ENCODE measurements at places on chromosomes 2 and 18. TPM values are rescaled to one million over a fixed set of nuclear protein-coding genes. Genes with fewer than 3 reads are reported as not detected.
A peak's percentile ranks its signal among the peaks of the same experiment; 100 is the strongest.

DNA sequence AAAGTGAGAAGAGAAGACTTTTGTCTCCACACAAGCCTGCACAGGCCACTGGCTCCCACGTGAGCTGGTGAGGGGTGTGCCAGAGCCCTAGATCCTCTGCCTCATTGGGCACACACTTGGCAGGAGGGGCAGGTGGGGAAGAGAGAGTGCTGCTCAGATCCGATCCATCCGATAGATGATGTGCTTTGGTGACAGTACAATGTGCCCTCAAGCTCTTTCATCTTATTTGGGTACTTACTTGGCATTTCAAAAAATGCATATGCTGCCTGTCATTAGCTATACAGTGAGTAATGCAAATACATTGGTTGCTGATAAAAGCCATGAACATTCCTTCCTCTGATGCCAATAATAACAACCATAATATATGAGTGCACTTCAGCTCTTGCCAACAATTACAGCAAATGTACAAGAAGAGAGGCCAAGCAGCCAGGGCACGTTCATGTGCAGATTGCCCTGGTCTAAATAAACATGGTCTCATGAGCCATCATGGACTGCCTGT lies 255.3 kb downstream of the VAPA start:
- peak; percentile 2 for DNase-seq

DNA sequence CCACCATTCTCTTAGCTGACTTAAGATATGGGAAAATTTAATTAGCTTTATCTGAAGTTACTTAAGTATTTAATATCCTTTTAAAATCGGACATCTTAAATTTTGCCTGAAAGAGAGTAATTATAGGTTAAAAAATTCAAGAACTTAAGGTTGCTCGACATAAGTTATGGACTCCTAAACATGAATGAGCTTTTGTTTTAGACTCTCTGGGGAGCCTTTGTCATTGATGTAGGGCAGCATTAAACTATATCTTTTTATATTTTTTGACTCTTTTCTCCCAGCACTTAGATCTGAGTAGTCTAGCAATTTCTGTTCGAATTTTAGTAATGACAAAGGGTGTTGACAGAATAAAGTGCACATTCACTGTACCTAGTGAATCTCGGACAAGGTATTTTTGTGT lies 4.7 kb downstream of the PHLPP1 start:
- no peak for DNase-seq

DNA sequence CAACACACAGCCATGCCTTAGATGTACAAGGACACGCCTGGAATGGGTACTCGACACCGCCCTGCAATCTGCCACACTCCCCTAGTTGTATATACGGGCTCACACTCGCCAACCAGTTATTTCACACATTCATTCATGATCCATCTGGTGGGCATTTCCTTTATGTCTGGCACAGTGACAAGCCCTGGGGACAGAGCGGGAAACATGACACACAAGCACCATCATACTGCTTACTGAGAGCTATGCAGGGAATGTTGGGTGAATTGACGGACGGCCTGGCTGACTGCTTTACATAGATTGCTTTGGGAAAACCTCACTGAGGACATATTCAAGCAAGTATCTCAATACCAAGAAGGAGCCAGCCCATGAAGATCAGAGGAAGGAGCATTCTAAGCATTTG lies 448.0 kb upstream of the SPRED2 start:
- no peak for DNase-seq

- peak; percentile 26 for DNase-seq
Measured at GRCh38 chr2:235618039-235618438, 124.2 kb downstream of the AGAP1 start.

DNA sequence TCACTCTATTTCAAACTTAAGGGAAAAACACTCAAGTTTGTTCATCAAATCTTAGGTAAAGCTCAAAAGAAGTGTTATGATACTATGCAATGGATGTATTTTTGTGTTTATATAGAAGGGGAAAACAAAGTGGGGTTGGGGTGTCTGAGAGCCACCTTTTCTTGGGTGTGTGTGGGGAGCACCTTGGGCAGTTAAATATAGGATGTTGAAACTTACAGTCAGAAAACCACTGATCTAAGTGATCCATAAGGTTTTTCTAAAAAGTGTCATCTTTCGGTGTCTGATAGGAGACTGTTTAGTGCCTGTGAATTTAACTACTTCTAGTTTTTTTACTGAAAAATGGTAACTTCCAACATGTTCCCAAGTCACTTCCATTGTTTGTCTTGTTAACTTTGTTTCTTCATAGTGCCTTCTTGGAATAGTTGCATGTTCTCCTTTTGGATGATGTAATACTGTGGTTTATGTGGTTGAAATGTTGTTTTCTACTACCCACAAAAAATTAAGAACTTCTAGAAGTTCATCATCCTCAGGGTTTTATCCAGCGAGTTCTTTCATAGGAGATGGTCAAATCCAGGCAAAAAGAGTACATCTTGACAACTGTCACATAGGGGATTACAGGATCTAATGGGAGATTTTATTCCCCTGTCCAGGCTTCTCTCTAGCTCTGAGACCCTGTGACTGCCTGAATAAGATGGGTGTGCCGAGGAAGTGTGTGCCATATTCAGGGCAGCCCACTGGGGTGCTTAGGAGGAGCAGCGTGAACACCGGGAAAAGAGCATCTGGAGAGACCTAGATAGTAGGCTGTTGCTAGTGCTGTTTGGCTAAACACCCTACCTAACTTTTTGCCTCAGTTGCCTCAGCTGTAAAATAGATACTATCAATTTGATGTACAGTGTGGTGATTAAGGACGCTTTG lies 46.2 kb downstream of the CAB39 start:
- peak; percentile 96 for DNase-seq

GRCh38 chr18:76589866-76590265 lies 94.8 kb upstream of the ZNF516 start:
- DNase-seq, result no peak

DNA sequence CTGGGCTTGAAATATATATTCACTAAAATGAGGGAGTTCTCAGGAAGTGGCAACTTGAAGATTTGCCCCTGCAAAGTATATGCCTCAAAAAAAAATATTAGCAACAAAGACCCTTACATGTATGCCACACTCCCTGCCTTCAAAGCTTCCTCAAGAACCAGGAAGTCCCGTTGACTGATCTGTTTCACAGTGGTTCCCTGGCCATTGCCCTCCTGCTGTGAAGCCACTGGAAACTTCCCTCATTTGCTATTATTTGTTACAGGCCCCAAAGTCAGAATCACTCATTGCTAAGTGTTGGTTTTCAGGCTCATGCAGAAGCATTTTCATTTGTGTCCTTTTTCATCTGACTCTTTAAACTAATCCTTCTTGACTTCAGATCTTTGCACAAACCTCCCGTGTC lies 421.5 kb downstream of the ZNF521 start:
- DNase-seq, result no peak

DNA sequence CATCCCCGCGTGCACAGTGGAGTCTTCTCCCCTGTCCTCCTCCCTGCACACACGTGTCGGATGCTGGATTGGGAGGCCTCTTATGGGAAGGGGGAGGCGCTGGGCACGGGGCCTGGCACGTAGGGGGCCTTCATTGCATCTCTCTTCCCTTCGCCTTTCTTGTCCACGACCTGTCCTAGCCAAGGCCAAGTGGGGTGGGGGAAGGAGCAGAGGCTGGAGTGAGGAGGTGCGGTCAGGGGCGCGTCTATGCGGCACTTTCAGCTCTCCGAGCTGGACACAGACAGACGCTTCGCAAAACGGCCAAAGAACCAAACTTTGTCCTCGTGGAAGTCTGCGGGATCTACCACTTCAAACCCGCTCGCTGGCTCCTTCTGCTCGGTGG lies 13.4 kb downstream of the ALPG start:
- DNase-seq, result no peak

GRCh38 chr18:36464126-36464651 lies 166.7 kb downstream of the FHOD3 start:
- no peak for DNase-seq

DNA sequence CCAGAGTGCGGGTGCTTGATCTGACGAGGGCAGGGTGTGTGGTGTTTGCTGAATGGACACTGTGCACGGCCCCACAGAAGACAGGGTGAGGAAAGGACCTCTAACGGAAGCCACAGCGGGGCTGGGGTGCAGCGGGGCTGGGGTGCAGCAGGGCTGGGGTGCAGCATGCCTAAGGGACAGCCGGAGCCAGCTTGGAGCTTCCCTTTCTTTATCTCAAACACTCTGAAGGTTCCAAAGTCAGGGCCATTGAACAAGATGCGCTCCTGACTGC lies 35.0 kb downstream of the PXDN start:
- no peak for DNase-seq

DNA sequence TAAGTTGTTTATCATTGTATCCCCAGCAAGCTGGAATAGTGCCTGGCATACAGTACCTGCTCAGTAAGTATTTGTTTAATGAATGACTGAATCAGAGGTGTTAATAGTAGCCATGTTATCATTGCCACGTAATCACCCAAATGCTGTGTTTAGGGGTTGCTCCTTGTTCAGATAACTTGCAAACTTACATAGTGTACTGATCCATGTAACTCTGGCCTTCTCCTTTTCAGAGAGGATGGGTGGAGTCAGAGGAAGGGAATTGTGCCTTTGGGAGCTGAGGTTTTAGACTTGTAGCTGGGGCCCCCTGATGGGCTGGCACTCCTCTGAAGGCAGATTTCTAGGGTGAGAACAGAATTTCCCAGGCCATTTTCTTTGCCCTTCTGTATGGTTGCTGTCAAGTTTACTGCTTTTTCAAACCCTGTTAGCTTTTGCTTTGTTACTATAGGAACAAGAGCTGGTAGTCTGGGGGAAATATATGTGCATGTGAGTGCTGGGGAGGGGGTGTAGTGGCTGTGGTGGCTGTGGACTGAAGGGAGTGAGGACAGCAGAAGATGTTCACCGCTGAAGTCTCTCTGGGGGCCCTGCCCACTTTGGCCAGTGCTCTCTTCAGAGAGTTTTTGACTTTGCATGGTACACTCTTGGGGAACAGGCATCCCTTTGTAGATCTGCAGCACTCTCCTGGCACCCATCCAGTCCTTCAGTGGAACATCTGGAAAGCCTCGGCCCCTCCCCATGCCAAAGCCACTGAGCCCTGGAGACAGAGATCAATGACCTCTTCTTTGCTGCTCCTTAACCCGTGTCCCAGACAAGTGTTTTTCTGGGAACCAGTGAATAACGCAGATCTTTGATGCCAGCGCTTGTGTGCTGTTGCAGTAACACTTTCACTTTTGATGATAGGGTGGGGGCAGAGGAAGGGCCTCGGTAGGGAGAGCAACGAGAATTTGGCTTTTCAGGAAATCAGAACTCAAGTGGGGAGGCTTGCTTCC lies 209.0 kb downstream of the PRKCE start:
- peak; percentile 75 for DNase-seq

DNA sequence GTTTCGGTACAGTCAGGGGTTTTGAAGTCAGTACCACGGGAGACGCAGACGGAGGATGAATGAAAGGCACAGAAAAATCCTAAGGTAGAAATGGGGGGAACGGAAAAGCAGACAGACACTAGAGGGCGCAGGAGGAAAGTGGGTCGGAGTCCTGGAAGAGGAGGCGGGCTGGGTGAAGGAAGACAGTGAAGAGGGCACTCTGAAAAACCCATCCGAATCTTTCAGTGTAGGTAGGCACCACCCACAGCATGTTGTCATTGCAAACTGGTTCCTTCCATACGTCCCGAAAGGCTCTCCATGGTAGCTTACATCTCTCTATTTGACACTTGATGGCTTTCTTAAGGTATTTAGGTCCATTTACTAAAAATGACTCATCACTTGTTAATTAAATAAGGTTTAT lies 18.5 kb upstream of the ZNF236 start:
- DNase-seq, result peak; percentile 28

- DNase-seq, result no peak
Measured at GRCh38 chr2:45672138-45672537, 20.7 kb downstream of the PRKCE start.

GULP1 gene
- 159 TPM for total RNA-seq

MYO7B gene
- total RNA-seq, result 0.25 TPM

POTEE gene
- not detected for total RNA-seq

PAX8 gene
- total RNA-seq, result 86.5 TPM

CAD gene
- 53.5 TPM for total RNA-seq

CCDC74B gene
- total RNA-seq, result 7.2 TPM

GCG gene
- not detected for total RNA-seq

TMEM185B gene
- 54.2 TPM for total RNA-seq

DSG4 gene
- not detected for total RNA-seq

GPAT2 gene
- 2.0 TPM for total RNA-seq

TXNDC2 gene
- total RNA-seq, result not detected

NRP2 gene
- total RNA-seq, result 39.1 TPM

M1AP gene
- total RNA-seq, result 0.17 TPM

Measured in renal cortical epithelial cell (primary cell).